ENCODE measurements at places on chromosomes 2 and 18. TPM values are rescaled to one million over a fixed set of nuclear protein-coding genes. Genes with fewer than 3 reads are reported as not detected.

The TUBA3E gene
- not detected for total RNA-seq

The ZNF532 gene
- total RNA-seq, result 184 TPM

The LRRC30 gene
- total RNA-seq, result not detected

The CRACDL gene
- 1.6 TPM for total RNA-seq

The MTCL1 gene
- 81.5 TPM for total RNA-seq

The ALLC gene
- total RNA-seq, result 0.16 TPM

The YPEL5 gene
- 63.6 TPM for total RNA-seq

The STK11IP gene
- 39.7 TPM for total RNA-seq

The MYO1B gene
- total RNA-seq, result 158 TPM

The CFC1B gene
- not detected for total RNA-seq

The RAD51AP2 gene
- total RNA-seq, result 0.07 TPM

The RIT2 gene
- not detected for total RNA-seq

The ILKAP gene
- 50.3 TPM for total RNA-seq

The RIF1 gene
- 53.0 TPM for total RNA-seq

The FOXI3 gene
- 0.57 TPM for total RNA-seq

The TEKT4 gene
- total RNA-seq, result 0.34 TPM

The USP40 gene
- 36.9 TPM for total RNA-seq

The RAB12 gene
- 18.6 TPM for total RNA-seq

The INPP5D gene
- 9.0 TPM for total RNA-seq

The SFT2D3 gene
- total RNA-seq, result 13.7 TPM

The CLEC4F gene
- total RNA-seq, result not detected

The SATB2 gene
- 4.7 TPM for total RNA-seq

The SLC16A14 gene
- 2.4 TPM for total RNA-seq

The HTR2B gene
- total RNA-seq, result not detected

The C2orf69 gene
- total RNA-seq, result 14.3 TPM

The DES gene
- not detected for total RNA-seq

The GAREM1 gene
- total RNA-seq, result 11.4 TPM

The ALPP gene
- not detected for total RNA-seq

The MATN3 gene
- total RNA-seq, result 3.1 TPM

The AMER3 gene
- total RNA-seq, result 7.0 TPM

The CYRIA gene
- total RNA-seq, result 2.0 TPM

The UGT1A8 gene
- total RNA-seq, result not detected

The OSBPL1A gene
- total RNA-seq, result 15.0 TPM

The GPR75 gene
- total RNA-seq, result 3.9 TPM

The CRYGD gene
- not detected for total RNA-seq

The CDH2 gene
- total RNA-seq, result 210 TPM

The LYG2 gene
- total RNA-seq, result not detected

The GKN1 gene
- not detected for total RNA-seq

The TMEM182 gene
- 8.1 TPM for total RNA-seq

The OTX1 gene
- total RNA-seq, result 1.0 TPM

The MYO7B gene
- not detected for total RNA-seq

The ELOA2 gene
- not detected for total RNA-seq

The FOXD4L1 gene
- 0.48 TPM for total RNA-seq

The CGREF1 gene
- 0.31 TPM for total RNA-seq

The CRYBA2 gene
- 30.1 TPM for total RNA-seq

The SLC9A2 gene
- total RNA-seq, result 1.6 TPM

The GNLY gene
- total RNA-seq, result not detected

The RMC1 gene
- 28.5 TPM for total RNA-seq

The IGFBP5 gene
- total RNA-seq, result 75.3 TPM

The SLC30A3 gene
- not detected for total RNA-seq

The MAP3K20 gene
- 19.0 TPM for total RNA-seq

The SRD5A2 gene
- not detected for total RNA-seq

The ANKRD44 gene
- 6.0 TPM for total RNA-seq

The CHN1 gene
- total RNA-seq, result 50.3 TPM
